Stimulated activated CD4-positive, alpha-beta T cell treated with anti-CD3 and anti-CD28 coated beads, Interleukin-2, amount 100 ng/mL, for 24 hours (primary cell): ENCODE measurements at places on chromosomes 7 and 10.

DNA sequence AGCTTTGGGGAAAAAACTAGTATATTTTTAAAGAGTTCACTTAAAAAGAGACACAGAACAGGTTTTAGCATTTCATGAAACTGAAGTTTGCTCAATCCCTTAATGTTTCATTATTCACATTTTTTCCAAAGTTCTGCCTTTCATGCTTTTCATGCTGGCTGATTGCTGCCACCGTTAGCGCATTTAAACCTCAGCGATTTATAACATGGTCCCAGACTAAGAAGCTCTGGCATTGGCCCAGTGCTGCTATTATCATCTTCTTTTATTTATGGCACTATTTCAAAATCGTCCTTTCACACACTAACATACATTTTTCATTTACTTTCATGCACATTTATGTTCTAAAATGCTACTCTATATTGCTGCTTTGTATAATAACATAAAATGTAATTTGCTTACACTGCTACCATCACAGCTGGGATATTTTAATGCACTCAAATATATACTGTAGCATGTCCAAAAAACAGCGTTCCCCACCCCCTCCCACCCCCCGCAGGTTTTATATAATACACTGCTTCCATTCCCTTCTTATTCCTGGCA is 141.9 kb downstream of the MPP7 start:
- DNase-seq: no peak

DNA sequence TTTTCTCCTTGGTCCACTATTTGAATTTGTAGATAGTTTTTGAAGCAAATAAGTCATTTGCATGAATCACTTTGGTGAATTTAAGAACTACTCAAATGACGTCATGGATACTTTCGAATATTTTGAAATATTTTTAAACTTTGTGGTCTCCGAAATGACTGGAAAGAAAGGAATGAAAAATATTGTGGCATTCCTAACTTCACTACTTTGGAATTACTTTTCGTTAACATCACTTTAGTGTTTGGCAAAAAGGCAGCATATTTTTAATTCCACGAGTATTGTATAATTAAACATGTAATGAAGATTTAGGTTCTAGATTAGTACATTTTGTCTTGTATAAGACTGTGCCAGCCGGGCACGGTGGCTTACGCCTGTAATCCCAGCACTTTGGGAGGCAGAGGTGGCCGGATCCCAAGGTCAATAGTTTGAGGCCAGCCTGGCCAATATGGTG is 35.3 kb upstream of the ZRANB1 start:
- DNase-seq: no peak

- DNase-seq: no peak
Observed at GRCh38 chr10:124601431-124602120, 140.0 kb downstream of the LHPP start.

DNA sequence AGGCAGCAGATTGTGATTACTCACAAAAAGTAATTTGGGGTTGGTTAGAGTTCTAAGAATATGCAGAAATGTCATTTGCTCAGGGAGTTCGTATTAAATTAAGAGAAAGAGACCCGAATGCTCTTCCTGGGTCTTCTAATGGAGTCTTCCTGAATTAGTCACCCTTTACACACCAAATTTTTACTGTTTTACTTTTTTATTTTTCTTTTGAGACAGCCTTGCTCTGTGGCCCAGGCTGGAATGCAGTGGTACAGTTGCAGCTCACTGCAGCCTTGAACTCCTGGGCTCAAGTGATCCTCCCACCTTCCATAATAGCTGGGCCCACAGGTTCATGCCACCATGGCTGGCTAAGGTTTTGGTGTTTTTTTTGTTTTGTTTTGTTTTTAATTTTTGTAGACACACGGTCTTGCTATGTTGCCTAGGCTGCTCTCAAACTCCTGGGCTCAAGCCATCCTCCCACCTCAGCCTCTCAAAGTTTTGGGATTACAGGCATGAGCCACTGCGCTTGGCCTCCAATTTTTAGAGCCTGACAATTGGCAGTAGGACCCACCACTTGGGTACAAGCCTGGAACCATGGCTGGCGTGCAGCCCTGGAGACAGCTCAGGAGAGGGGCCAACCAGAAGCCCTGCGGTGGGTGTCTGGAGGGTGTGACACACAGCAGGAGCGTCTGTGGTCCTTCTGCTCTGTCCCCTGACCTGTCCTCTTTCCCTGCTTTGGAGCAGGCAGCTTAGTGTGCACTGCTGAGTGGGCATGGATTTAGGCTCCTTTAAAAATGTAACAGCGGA is 16.4 kb upstream of the BHLHA15 start:
- DNase-seq: no peak

GRCh38 chr7:149459540-149460452 is 1.1 kb downstream of the ZNF777 start:
- DNase-seq: peak; percentile 53
